ENCODE measurements at places on chromosomes 3 and 15.

DNA sequence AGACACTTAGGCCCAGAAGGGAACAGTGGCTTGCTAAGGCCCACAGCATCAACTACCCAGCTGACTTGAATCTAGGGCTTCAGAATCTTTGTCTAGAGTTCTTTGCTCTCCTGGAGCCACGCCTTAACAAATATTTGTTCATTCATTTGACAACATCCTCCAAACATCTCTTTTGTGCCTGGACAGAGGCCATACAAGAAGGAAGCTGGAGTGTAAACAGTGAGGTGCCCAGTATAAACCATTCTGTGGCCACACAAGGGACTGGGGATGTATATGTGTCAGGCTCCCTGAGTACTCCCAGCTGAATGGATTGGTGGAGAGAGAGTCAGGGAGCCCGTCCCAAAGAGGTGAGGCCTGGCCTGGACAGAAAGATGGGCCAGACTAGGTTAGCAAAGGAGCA, 3.4 kb downstream of the CIB2 start:
- no peak for DNase-seq

DNA sequence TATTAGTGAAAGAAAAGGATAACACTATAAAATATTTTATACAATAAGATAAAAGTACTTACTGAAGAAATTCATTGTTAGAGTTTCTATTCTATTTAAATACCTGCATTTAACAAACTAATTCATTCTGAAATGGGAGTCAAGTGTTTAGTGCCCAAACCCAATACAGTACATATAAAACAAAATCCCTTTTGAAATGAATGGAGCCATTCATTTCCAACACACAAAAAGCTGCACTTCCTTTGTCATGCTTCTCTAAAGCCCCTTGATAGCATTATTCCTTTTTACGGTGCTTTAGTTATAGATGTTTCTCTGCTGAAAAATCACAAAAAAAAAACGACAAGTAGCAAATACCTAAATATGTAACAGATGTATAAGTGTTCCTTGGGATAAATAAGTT, 596.3 kb downstream of the ZIC1 start:
- DNase-seq, result no peak

DNA sequence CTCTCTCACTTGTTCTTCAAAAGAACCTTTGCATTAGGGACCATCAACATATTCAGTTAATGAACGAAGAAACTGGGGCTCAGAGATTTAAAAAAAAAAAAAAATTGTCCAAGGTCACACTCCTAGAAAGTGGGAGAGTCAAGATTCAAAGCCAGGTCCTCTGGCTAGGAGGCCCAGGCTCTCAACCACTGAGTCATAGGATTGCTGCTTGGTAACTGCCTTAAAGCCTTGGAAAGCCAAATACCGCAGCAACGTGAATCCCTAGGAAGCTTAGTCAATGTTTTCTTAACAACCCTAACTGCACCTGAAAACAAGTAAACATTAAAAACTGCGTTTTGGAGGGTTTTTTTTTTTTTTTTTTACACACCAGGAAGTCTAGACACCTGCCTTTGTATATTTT, 156.8 kb downstream of the WNT5A start:
- DNase-seq, result no peak

DNA sequence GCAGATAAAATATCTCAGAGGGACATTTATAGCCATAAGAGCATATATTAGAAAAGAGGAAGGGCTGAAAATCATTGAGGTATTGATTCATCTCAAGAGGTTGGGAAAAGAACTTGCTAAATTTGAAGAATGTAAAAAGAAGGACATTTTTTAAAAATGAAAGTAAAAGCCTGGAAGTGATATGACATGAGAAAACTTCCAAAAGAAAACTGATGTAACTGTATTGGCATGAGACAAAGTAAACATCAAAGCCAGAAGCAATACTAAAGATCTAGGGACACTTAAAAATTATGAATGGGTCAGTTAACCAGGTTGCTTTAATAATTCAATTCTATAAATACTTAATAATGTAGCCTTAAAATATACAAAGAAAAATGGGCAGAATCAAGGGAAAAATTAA, 31.9 kb downstream of the CEP63 start:
- DNase-seq, result no peak

DNA sequence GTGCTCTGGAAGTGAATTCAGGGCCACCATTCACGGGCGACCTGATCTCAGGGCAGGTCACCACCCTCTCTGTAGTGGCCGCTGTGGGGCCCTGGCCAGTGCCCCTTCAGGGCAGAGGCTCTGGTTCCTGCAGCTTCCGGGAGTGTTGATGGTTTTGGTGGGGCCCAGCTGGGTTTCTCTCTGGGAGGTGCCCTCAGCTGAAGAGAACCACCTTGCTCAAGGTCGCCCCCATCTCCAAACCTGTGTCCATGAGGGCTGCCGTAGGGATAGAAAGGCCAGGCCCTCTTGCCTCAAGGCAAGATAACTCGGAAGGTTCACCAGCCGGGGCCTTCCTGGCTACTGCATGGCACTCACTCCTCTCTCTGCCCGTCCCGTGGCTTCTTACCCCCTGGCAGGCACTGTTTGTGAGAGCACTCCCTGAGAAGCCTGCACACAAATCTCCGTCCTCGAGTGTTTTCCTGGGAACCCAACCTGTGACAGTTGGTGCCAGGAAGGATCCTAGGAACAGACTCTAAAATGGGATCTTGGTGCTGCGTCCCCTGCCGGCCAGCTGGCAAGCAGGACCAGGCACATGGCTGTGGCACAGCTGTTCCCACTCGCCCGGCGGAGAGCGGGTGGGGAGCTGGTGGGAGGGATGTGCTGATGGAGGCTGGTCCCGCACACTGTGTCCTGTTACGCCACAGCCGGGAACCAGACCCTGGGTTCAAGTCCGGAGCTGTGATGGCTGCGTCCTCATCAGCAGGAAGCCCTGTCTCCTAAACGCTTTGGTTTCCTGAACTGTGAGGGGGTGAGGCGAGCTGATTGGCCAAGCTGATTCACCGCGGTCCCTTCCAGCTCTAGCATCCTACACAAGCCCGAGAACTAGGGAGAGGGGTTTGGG, 23.2 kb upstream of the PIGZ start:
- no peak for DNase-seq
